ENCODE measurements at places on chromosomes 16 and 17.
A peak's percentile ranks its signal among the peaks of the same experiment; 100 is the strongest.

GRCh38 chr16:85520853-85521521, 92.1 kb upstream of the GSE1 start:
- peaks cover 59% of the 10 kb centered on the region for H3K4me1 ChIP-seq
- no peak for DNase-seq
- no peaks in the 10 kb centered on the region for H3K27me3 ChIP-seq

- DNase-seq: no peak
- H3K4me3 ChIP-seq: no peak overlapping the region
- peaks cover 100% of the 10 kb centered on the region for H3K36me3 ChIP-seq
- H3K27me3 ChIP-seq: no peaks in the 10 kb centered on the region
- peak overlapping the region; percentile 55 for H3K27ac ChIP-seq
These were observed 14.2 kb downstream of the USP36 start for GRCh38 chr17:78826421-78826820.

- H3K27me3 ChIP-seq: peaks cover 4% of the 10 kb centered on the region
- no peak overlapping the region for H3K27ac ChIP-seq
- no peaks in the 10 kb centered on the region for H3K36me3 ChIP-seq
- no peak for DNase-seq
- peaks cover 8% of the 10 kb centered on the region for H3K4me1 ChIP-seq
These were observed 55.7 kb upstream of the TAC4 start for GRCh38 chr17:49903523-49903922.

- no peak overlapping the region for H3K27ac ChIP-seq
- no peak for DNase-seq
- no peak overlapping the region for H3K4me3 ChIP-seq
- no peaks in the 10 kb centered on the region for H3K27me3 ChIP-seq
These were observed 45.9 kb upstream of the HS3ST3A1 start for GRCh38 chr17:13647543-13648021.

- H3K4me3 ChIP-seq: no peak overlapping the region
- no peaks in the 10 kb centered on the region for H3K36me3 ChIP-seq
- no peak overlapping the region for H3K27ac ChIP-seq
- H3K27me3 ChIP-seq: no peaks in the 10 kb centered on the region
- no peak for DNase-seq
These were observed 11.5 kb downstream of the PRKCB start for GRCh38 chr16:23847251-23847650.

DNA sequence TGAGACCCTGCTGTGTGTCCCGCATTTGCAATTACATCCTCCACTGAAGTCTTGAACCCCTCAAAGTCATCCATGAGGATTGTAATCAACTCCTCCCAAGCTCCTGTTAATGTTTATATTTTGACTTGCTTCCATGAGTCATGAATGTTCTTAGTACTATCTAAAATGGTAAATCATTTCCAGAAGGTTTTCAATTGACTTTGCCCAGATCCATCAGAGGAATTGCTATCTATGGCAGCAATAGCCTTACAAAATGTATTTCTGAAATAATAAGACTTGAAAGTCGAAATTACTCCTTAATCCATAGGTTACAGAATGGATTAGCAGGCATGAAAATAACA, 2.5 kb upstream of the C16orf87 start:
- no peak for DNase-seq
- H3K36me3 ChIP-seq: no peaks in the 10 kb centered on the region

DNA sequence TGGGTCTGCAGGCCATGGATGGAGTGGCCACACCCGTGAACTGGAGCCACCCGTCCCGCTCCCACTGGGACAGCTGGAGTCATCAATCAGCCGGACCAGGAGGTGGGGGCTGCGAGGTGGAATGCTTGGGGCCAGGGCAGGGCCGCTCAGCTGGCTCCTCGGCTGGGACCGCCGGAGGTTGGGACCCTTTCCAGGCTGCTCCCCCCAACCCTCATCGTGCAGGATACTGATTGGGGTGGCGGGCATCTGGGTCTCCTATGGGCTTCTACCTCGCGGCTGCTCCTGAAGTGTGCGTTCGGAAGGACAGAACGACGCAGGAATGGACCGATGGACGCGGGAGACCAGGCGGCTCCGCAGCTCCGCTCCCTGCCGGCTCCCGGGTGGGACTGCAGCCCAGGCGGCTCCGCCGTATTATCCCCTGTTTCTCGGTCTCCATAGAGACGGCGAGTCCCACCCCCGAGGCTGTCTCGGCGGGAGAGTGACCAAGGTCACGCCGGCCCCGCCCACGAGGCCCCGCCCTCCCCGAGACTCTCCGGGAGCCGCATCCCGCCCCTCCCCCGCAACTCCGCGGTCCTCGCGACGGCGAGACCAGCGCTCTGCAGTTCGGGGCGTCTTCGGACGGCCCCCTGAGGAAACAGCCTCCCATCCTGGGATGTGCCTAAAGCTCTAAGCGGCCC, at the start of gene TPPP3:
Gene TPPP3, minus strand, starts transcription at position 388 of the 677 bp plus-strand sequence. CDS start 2,387 bp downstream, outside the sequence.
- peaks cover 17% of the 10 kb centered on the region for H3K27me3 ChIP-seq
- H3K4me3 ChIP-seq: peak within 1 kb of the TSS; percentile 48

DNA sequence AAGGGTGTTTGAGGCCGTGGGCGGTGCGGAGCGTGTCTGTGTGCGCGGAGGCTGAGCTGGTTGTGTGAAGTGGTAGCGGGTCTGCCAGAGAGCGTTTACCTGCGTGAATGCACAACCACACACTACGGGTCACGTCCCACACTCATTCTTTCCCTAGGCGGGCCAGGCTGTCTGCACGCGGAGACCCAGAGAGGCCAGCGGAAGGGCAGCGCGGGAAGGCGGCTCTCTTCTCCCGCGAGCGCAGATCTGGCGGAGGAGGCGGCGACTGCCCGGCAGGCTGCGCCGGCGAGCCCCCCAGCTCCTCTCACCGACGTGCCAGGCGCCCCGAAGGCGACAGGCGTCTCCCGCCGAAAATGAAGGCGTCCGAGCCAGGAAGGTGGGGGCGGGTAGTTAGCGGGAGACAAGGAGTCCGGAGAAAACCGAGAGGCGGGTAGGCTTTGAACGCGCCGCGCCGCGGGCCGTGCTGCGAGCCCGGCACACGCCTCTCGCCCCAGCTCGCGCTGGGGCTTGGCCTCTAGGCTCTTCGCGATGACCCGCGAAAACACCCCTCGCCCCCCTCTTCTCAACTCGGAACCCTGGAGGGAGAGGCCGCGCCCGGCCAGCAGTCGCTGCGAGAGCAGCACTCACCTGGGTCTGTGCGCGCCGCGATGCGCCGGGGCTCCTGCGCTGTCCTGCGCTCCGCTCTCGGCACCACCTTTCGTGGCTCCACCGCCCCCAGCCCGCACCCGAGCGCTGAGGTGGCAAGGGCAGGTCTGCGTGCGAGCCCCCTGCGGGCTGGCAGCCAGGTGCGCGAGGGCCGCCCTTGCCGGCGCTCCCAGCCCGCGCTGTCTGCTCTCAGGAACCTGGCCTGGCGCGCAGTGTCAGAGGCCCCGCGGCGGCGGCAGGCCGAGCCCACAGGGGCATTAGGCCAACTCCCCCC, 2.0 kb upstream of the FOXF1 start:
- peaks cover 29% of the 10 kb centered on the region for H3K4me1 ChIP-seq
- no peak for DNase-seq
- peak overlapping the region; percentile 69 for H3K4me3 ChIP-seq
- H3K36me3 ChIP-seq: no peaks in the 10 kb centered on the region

GRCh38 chr17:39270923-39271322, 45.2 kb upstream of the STAC2 start:
- no peak overlapping the region for H3K27ac ChIP-seq
- DNase-seq: no peak
- H3K27me3 ChIP-seq: no peaks in the 10 kb centered on the region
- H3K36me3 ChIP-seq: no peaks in the 10 kb centered on the region
- H3K4me3 ChIP-seq: no peak overlapping the region

GRCh38 chr17:56602292-56603130, 9.0 kb downstream of the NOG start:
- H3K4me3 ChIP-seq: no peak overlapping the region
- no peak for DNase-seq
- peaks cover 7% of the 10 kb centered on the region for H3K27me3 ChIP-seq

DNA sequence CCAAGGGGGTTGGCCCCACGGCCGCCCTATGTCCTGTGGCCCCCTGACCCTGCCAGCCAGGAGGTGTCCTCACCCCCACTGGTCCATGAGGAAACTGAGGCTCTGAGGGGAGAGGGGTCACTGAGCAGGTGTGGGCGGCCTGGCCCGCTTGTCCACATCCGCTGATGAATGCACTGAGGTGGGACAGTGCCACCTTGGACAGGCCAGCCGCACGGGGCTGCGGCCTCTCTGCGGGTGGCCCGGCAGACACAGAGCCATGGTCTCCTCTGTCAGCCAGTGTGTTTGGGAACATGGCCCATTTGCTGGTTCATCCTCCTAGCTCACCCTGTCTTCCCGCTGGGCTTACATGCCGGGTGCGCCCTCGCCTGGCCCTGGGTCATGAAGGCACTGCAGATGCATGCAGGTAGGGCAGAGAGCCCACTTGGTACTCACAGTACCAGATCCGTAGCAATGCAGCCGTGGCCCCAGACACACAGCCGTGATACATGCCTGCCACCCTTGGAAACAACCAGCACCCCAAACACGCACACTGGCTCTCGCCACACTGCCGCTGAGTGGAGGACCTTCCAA, 93.9 kb downstream of the ENGASE start:
- H3K27me3 ChIP-seq: no peaks in the 10 kb centered on the region
- no peak overlapping the region for H3K4me3 ChIP-seq
- no peak overlapping the region for H3K27ac ChIP-seq
- DNase-seq: no peak
- H3K4me1 ChIP-seq: no peaks in the 10 kb centered on the region

GRCh38 chr16:12296991-12297390, 320.5 kb downstream of the SNX29 start:
- H3K4me3 ChIP-seq: no peak overlapping the region
- no peak overlapping the region for H3K27ac ChIP-seq

- peaks cover 92% of the 10 kb centered on the region for H3K36me3 ChIP-seq
These were observed 101.5 kb downstream of the CLEC16A start for GRCh38 chr16:11045846-11046245.

- no peak overlapping the region for H3K4me3 ChIP-seq
- DNase-seq: no peak
- no peaks in the 10 kb centered on the region for H3K27me3 ChIP-seq
- H3K36me3 ChIP-seq: no peaks in the 10 kb centered on the region
- H3K27ac ChIP-seq: no peak overlapping the region
These were observed 51.9 kb upstream of the HLF start for GRCh38 chr17:55212880-55213279.

GRCh38 chr17:40612599-40613244, 34.9 kb downstream of the SMARCE1 start:
- no peak overlapping the region for H3K27ac ChIP-seq
- peaks cover 13% of the 10 kb centered on the region for H3K4me1 ChIP-seq
- DNase-seq: no peak
- H3K4me3 ChIP-seq: no peak overlapping the region
- H3K36me3 ChIP-seq: no peaks in the 10 kb centered on the region
- no peaks in the 10 kb centered on the region for H3K27me3 ChIP-seq

DNA sequence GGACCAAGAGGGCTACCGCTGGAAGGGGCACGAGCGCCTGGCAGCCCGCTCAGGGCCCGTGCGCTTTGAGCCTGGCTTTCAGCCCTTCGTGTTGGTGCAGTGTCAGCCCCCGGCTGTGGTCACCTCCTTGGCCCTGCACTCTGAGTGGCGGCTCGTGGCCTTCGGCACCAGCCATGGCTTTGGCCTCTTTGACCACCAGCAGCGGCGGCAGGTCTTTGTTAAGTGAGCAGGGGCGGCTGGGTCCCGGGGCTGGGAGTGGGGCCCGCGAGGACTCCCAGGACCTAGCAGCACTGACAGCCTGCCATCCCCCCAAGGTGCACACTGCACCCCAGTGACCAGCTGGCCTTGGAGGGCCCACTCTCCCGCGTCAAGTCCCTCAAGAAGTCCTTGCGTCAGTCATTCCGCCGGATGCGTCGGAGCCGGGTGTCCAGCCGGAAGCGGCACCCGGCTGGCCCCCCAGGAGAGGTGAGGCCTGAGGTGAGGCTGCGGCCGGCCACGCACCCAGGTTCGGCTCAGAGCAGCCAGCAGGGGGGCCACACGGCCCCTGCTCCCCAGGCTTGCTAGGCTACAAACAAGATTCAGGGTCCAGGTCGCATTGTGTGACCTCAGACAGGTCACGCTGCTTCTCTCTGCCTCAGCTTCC, 17.4 kb upstream of the MYO15B start:
- H3K4me1 ChIP-seq: no peaks in the 10 kb centered on the region
- no peak overlapping the region for H3K27ac ChIP-seq
- no peaks in the 10 kb centered on the region for H3K27me3 ChIP-seq
- H3K36me3 ChIP-seq: no peaks in the 10 kb centered on the region

- no peaks in the 10 kb centered on the region for H3K4me1 ChIP-seq
- DNase-seq: no peak
- H3K36me3 ChIP-seq: peaks cover 43% of the 10 kb centered on the region
- no peaks in the 10 kb centered on the region for H3K27me3 ChIP-seq
These were observed 18.5 kb downstream of the GTF3C1 start for GRCh38 chr16:27531186-27531585.

GRCh38 chr17:29577385-29578211, 9.1 kb downstream of the TP53I13 start:
- H3K36me3 ChIP-seq: peaks cover 21% of the 10 kb centered on the region
- H3K27me3 ChIP-seq: no peaks in the 10 kb centered on the region
- DNase-seq: no peak
- peaks cover 31% of the 10 kb centered on the region for H3K4me1 ChIP-seq

- H3K27me3 ChIP-seq: no peaks in the 10 kb centered on the region
- no peak overlapping the region for H3K27ac ChIP-seq
- H3K4me3 ChIP-seq: no peak overlapping the region
- no peak for DNase-seq
- H3K4me1 ChIP-seq: peaks cover 13% of the 10 kb centered on the region
- H3K36me3 ChIP-seq: no peaks in the 10 kb centered on the region
These were observed 42.8 kb downstream of the CMTM4 start for GRCh38 chr16:66653581-66654350.

GRCh38 chr16:24731722-24732419, 2.4 kb downstream of the TNRC6A start:
- peaks cover 23% of the 10 kb centered on the region for H3K4me1 ChIP-seq
- H3K4me3 ChIP-seq: peak overlapping the region; percentile 84

DNA sequence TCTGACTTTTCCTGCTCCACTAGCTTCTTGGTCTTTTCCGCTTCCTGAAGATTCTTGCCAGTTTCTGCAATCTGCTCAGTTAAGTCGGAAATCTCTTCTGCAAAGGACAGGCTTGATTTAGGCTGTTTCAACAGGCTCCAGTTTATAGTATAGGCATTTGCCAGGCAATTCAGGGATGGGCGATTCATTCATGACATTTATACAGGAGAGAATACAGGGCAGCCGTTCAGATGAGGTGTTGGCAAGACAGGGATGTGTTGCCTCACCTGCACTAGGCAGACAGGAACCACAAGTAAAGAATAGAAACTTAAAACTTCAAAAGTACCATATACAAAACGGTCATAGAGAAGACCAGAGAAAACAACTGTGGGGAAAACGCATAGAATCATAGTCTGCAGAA, 61.7 kb downstream of the MYH13 start:
- H3K4me3 ChIP-seq: no peak overlapping the region
- H3K4me1 ChIP-seq: no peaks in the 10 kb centered on the region
- no peaks in the 10 kb centered on the region for H3K27me3 ChIP-seq
- DNase-seq: no peak

- no peaks in the 10 kb centered on the region for H3K36me3 ChIP-seq
- no peak for DNase-seq
- no peaks in the 10 kb centered on the region for H3K27me3 ChIP-seq
- no peaks in the 10 kb centered on the region for H3K4me1 ChIP-seq
- no peak overlapping the region for H3K27ac ChIP-seq
These were observed 19.7 kb downstream of the QPRT start for GRCh38 chr16:29698484-29699323.
